Transverse colon (tissue), 4 donors: ENCODE measurements at places on chromosomes 7 and 10. TPM values are rescaled to one million over a fixed set of nuclear protein-coding genes. Genes with fewer than 3 reads are reported as not detected.

Gene NFE2L3
- total RNA-seq, result 1.4 TPM

Gene TMEM176A
- 159 TPM for total RNA-seq

Gene KCP
- 0.32 TPM for total RNA-seq

Gene C10orf62
- not detected for total RNA-seq

Gene RPEL1
- not detected for total RNA-seq

Gene OR6B1
- total RNA-seq, result not detected

Gene PIK3CG
- total RNA-seq, result 13.1 TPM

Gene HNRNPF
- 171 TPM for total RNA-seq

Gene FAM25C
- total RNA-seq, result not detected

Gene PCLO
- 11.6 TPM for total RNA-seq

Gene ELFN1
- 0.60 TPM for total RNA-seq

Gene FOXI2
- total RNA-seq, result not detected

DNA sequence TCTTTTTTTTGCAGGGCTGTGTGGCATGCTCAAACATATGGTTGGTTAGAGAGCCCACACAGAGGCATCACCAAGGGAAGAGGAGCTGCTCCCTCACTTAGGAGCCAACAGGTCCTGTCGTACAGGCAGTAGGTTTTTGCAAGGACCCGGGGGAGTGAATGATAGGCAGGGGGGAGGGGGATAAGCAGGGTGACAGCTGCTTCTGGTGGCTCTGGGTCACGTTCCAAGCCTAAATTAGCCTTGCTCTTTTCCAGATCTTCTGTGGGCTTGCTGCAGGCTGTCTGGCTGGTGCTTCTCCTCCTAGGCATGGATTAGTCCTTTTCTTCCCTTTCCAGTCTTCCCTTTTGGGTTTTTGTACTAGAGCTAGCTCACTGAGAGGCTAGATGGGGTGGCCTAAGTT, 117.7 kb upstream of the PODXL start:
- DNase-seq, result no peak

DNA sequence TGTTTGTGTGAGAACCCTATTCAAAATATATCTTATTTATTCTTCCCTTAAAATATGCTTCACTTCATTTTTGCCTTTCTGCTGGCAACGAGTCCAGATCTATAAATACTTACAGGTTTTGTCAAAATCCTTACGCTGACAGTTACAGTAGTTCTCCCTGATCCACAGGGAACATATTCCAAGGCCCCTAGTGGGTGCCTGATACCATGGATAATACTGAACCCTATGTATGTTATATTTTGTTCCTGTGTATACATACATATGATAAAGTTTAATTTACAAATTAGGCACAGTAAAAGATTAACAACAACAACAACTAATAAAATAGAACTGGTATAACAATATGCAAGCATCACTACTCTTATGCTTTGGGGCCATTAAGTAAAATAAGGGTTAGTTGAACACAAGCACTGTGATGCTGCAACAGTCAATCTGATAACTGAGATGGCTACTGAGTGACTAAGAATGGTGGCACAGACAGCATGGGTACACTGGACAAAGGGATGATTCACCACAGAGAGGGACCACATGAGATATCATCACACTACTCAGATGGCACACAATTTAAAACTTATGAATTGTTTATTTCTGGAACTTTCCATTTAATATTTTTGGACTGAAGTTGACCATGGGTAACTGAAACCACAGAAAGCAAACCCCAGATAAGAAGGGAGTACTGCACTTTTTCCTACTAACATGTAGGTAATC, 29.4 kb upstream of the PCGF5 start:
- no peak for DNase-seq

DNA sequence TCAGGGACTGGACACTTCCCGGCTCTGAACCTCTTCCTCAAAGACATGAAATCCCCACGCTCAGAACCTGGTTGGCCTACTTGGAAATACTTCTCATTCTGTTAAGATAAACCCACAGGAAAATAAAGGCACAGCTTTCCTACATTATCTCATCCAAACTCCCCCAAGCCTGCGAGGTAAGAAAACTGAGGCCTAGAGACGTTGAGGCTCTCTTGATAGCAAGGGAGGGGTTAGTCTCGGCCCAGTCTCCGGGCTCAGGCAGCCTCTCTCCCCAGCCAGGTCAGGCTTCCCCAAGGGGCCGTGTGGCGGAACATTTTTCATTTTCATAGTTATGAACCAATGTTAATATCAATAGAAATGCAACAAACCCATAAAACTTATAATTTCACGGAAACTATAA, 4.6 kb upstream of the EIF3B start:
- no peak for DNase-seq

DNA sequence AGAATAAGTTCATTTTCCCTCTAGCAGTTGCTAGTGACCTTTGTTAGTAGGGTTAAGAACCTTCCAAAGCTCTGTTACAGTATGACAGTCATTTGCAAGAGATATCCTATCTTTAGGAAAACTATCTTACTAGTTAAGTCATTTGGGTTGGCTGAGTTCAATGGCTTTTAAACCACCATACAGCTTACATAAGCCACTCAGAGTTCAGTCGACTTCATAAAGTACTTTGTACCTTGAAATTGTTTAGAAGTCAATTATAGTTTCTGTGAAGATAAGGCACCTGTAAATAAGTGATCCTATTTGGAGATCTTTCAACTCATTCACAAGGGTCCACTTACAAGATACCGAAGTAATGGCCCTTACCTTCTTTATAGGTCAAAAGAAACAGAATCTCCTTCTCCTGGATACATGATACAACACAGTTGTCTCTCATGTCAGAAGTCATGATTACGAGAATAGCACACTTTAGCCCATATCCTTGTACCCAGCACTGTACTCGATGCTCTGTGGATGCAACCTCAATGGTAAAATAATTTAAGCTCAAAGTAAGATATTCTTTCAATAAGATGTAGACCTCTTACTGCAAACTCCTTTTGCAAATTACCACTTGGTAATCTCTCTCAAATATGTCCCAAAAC, 11.9 kb upstream of the ABCC2 start:
- DNase-seq, result no peak

DNA sequence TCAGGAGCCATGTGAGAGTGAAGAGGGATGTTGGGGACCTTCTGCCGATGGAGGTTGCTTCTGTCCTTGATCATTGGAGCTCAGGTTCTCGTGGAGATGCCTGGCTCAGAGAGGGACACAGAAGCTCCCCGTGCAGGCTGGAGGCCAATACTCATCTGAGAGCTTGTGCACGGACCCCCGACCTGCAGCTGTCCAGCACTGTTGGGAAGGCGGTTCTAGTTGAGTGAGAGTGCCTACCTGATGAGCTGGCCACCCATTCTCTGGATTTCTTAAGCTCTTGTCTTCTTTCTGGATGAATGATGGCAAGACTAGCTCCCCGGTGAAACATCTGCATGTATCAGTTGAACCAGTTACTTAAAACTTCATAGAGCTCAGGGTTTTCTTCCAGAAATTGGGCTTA, 247.6 kb upstream of the MKI67 start:
- DNase-seq, result no peak

GRCh38 chr7:142308918-142309317, 51.1 kb upstream of the PRSS58 start:
- no peak for DNase-seq

- no peak for DNase-seq
Measured at GRCh38 chr10:111171183-111171582, 94.4 kb downstream of the ADRA2A start.

DNA sequence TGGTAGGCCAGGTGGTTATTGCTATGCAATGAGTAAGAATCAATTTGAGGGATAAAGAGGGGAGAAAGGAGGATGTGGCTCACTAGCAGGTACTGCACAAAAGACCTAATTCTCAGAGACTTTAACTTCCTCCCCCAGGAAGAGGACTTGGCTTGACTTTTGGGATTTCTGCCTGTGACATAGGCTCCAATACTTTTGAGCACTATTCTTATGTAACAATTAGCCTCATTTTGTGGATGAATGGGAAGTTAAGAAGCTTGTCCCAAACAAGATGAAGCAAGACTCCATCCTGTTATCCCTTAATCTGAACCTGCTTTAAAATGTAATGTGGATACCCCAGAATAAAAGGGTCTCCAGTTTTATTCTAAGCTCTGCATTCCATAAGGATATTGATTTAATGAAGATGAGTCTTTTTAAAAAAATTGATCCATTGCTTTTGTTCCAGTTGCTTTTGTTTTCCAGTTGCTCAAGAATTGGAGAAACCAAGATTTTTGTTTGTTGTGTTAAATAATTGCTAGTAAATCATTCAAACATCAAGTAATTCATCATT, 218.5 kb downstream of the SNX13 start:
- DNase-seq, result no peak

GRCh38 chr7:116443101-116443523, 56.4 kb upstream of the CAV2 start:
- no peak for DNase-seq

DNA sequence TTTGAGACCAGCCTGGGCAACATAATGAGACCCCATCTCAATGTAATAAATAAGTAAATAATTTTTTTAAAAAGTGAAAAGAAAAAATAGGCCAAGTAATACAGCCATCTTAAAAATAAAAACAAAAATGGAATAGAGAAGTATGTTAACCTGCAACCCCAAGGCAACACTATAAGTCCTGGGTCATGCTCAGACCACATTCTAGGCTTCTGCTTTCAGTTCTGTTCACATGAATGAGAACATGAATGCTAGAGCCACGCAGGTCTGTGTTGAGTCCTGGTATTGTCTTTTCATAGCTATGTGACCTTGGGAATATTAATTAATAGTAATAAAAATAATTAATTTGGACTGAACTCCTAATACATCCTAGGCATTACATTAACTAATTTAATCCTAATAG, 284.0 kb downstream of the AUTS2 start:
- DNase-seq, result no peak

DNA sequence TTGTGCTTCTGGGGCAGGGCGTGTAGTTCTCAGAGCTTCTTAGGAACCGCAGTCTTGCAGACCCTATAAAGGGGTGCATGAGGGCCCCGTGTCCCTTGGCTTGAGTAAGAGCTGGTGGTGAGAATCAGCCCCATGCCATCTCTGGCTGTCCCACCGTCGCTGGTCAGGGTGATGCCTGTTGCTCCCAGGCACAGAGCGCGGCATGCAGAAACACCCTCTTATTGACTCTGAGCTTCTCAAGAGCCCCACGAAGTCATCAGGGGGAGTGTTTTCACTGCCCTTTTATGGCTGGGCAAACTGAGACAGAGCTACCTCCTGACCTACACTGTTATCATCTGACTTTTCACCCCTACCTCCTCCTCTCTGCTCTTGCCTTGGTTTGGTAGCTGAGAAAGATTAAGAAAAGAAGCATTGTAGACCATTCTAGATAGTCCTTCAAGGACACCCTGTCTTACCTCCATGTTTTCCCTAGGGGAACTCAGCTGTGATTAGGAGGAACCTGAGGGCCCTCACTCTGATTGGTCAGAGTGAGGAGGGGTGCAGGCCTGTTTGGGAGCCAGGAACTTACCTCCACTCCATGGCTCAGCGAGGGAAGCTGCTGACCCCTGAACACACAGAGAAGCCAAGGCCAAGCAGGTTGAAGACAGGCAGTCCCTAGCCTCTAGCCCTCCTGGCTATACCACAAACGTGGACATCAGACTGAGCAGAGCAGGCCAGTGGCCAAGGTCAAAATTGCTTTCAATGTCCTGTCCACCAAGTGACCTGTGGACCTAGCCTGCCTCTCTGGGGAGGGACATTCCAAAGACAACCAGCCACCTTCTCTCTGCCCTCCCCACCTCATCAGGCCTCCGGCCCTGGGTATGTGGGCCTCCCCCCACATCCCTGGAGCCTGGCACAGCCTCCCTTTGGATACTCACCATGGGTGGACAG, 17.6 kb downstream of the UNC5B start:
- DNase-seq, result no peak

DNA sequence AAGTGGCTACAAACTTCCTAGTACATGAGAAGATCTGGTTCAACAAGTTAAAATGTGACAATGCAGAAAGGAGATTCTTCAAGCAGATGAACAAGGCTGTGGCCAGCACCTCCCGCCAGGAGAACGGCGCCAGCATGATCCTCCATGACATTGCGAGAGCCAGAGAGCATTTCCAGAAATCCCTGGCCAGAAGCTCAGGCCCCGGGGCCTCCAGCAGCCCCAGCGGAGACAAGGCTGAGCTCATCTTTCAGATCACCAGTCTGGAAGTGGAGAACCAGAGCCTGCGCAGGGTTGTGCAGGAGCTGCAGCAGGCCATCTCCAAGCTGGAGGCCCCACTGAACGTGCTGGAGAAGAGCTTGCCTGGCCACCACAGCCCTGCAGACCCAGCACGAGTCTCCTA, 40.1 kb upstream of the ZNF273 start:
- DNase-seq, result no peak

- DNase-seq, result no peak
Measured at GRCh38 chr7:127833641-127834040, 181.6 kb downstream of the SND1 start.

GRCh38 chr10:113126229-113127201, 176.5 kb downstream of the TCF7L2 start:
- peak; percentile 66 for DNase-seq
